Spinal cord (tissue), 10 donors: ENCODE measurements at places on chromosomes 5 and 9. TPM values are rescaled to one million over a fixed set of nuclear protein-coding genes. Genes with fewer than 3 reads are reported as not detected.

LTC4S gene
- total RNA-seq: 1.9 TPM

CCDC171 gene
- total RNA-seq: 23.6 TPM

LCN15 gene
- total RNA-seq: not detected

PCA3 gene
- total RNA-seq: 0.39 TPM

SLC45A2 gene
- total RNA-seq: 0.40 TPM

POLK gene
- 42.9 TPM for total RNA-seq

IL5 gene
- total RNA-seq: 0.50 TPM

CDH9 gene
- total RNA-seq: 3.2 TPM

F2RL2 gene
- total RNA-seq: 1.2 TPM

ZBTB6 gene
- 10.6 TPM for total RNA-seq

GABRB2 gene
- 31.1 TPM for total RNA-seq

QRFP gene
- not detected for total RNA-seq

IRX4 gene
- total RNA-seq: 0.06 TPM

STXBP1 gene
- total RNA-seq: 113 TPM

DDX4 gene
- 0.10 TPM for total RNA-seq

MYMK gene
- not detected for total RNA-seq

PROB1 gene
- 2.0 TPM for total RNA-seq

SPATA31D4 gene
- total RNA-seq: not detected

MLANA gene
- 0.20 TPM for total RNA-seq

IFNA21 gene
- not detected for total RNA-seq

PFN3 gene
- not detected for total RNA-seq
